ENCODE measurements at places on chromosomes 16 and 17.

DNA sequence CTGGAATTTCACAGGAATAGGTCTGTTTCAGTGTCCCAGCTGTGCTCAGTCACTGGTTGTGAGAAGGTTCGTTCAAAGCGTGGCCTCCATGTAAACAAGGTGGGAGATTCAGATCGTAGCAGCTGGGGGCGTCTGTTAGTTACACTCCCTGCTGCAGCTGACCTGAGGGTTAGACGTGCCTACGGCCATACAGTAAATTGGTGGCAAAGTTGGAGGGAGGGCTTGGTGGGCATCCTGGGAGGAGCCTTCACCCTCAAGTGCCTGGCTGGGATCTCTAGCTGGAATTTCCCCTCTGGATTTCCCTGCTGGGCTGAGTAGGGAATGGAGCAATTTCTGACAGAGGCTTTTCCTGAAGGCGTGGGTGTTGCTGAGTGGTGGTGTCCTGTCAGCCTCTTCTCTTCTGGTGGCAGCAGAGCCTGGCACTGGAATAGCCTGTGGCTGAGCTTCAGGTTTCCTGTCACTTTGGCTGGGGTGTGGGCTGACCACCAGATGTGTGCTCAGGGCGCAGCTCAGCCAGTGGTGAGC is 6.4 kb downstream of the FCSK start:
- no peak for DNase-seq

GRCh38 chr16:85612191-85612800 is 826 bp upstream of the GSE1 start:
- DNase-seq = peak; percentile 67

DNA sequence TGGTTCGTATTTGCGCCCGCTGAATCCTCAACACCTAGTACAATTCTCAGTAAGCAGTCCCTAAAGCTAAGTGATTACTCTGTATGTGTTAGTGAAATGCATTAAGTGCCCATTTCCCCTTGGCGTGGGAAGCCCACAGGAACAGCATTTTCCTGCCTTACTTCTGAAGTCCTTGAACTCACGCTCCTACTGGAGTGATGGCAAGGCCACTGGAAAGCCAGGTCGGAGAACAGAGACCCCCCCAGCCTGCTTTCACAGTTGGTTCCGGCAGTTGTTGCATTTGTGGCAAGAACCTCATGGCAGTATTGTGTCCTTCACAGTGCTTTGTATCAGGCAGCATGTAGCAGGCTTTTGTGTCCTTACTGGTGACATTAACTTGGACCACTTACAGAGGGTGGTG is 340.7 kb downstream of the CDH13 start:
- DNase-seq = no peak

GRCh38 chr17:40491486-40491885 is 9.9 kb downstream of the TNS4 start:
- DNase-seq = no peak

DNA sequence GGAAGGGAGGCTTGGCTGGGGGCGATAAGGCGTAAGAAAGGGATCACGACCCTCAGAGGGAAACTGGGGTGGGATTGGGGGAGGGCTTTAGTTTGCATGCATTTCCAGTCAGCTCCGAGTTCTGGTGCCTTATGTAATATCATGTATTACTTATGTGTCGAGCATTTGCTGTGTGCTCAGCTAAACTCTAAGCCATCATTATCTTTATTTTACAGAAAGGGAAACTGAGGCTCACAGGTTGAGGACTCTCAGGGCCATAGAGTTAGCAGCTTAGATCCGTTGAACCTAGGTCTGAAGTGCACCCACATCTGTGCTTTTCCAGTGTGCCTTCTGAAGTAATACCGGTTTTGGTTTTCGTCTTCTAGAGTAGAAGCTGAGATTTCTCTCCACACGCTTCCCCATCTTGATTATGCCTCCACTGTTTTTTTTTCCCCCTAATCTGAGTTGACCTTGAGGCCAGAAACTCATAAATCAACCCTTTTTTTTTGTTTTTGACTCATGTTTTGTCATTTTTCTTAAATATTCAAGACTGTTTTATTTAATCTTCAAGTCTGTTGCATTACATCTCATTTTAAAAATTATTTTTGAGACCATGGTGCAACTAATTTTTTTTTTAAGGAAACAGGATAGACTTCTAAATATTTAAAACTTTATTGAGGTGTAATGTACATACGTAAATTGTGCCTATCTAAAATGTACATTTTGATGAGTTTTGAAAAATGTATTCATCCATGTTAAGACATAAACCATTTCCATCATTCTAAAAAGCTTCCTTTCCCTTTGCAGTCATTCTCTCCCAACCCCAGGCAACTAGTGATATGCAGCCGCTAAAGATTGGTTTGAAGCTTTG is 741 bp downstream of the CYB5B start:
- DNase-seq = no peak

- no peak for DNase-seq
These were observed 176.0 kb downstream of the TMEM132E start for GRCh38 chr17:34755371-34755770.

- no peak for DNase-seq
These were observed 76.3 kb downstream of the USP31 start for GRCh38 chr16:23072769-23073549.

GRCh38 chr17:28532050-28532960 is 20.1 kb downstream of the UNC119 start:
- DNase-seq = no peak

DNA sequence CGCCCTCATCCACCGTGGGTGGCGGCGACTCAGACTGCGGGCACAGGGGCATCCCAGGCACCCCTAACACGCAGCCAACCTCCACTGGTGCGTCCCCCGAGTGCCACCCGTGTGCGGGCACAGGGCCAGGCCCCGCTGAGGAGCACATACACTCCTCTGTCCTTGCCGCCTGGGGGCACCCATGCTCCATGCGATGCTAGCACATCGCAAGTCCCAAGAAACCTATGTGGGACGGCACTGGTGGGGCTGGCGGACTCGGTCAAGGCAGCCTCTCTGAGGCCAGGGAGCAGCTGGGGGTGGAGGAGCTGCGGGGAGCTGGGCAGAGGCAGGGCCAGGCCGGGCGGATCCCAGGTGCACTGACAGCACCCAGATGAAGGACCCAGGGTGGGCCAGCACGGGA is 4.0 kb downstream of the ZNF598 start:
- DNase-seq = no peak

DNA sequence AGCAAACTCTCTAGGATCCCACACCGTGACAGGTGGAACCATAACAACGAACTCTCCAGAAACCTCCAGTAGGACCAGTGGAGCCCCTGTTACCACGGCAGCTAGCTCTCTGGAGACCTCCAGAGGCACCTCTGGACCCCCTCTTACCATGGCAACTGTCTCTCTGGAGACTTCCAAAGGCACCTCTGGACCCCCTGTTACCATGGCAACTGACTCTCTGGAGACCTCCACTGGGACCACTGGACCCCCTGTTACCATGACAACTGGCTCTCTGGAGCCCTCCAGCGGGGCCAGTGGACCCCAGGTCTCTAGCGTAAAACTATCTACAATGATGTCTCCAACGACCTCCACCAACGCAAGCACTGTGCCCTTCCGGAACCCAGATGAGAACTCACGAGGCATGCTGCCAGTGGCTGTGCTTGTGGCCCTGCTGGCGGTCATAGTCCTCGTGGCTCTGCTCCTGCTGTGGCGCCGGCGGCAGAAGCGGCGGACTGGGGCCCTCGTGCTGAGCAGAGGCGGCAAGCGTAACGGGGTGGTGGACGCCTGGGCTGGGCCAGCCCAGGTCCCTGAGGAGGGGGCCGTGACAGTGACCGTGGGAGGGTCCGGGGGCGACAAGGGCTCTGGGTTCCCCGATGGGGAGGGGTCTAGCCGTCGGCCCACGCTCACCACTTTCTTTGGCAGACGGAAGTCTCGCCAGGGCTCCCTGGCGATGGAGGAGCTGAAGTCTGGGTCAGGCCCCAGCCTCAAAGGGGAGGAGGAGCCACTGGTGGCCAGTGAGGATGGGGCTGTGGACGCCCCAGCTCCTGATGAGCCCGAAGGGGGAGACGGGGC is 1.3 kb downstream of the SPN start:
- peak; percentile 69 for DNase-seq

DNA sequence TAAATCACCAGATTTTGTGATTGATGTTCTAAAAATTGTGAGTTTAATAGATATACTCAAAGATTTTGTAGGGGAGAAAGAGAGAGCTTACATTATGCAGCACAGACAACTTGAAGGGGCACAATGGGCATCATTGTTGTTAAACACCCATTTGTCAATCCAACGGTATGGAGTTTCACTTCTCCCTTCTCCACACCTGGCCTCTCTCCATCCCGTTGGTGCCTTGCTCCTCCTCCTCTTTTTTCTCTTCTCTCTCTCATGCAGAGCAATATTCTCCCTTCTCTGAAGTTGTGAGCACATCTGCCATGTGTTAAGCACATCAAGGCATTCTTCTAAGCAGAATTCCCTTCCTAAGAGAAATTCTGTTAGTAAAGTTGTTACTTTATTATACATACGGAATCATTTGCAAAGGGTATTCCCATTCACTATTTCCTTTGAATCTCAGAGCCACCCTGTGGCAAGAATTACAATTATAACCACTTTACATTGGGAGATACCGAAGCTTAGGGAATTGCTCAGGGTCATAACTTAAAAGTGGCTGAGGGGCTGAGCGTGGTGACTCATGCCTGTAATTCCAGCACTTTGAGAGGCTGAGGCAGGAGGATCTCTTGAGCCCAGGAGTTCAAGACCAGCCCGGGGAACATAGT is 40.5 kb upstream of the SKAP1 start:
- no peak for DNase-seq

- peak; percentile 83 for DNase-seq
These were observed 37.6 kb downstream of the CTU2 start for GRCh38 chr16:88743693-88744576.

DNA sequence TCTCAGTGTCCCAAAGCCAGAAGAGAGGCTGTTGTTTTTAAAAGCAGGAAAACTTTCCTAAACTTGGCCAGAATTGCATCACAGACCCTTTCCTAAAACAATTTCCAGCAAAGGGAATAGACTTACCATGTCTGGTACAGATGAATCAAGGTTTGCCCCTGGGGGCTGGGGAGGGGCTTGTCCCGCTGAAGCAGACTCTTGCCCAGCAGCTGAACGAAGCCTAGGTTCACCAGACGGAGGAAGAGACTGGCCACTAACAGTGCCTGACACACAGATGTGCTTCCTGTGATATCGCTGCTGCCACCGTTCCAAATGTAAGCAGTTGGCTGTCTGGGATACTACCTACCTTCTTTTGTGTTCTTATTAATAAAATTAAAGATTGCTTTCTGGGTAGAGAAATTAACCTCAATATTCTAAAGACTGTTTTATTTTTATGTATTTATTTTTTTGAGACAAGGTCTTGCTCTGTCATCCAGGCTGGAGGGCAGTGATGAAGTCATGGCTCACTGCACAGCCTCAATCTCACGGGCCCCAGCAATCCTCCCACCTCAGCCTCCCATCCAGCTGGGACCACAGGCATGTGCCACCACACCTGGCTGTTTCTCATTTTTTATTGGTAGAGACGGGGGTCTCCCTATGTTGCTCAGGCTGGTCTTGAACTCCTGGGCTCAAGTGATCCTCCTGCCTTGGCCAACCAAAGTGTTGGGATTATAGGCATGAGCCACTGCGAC is 13.5 kb downstream of the PRCD start:
- DNase-seq = no peak

GRCh38 chr17:36939802-36940312 is 2.6 kb downstream of the LHX1 start:
- DNase-seq = no peak

DNA sequence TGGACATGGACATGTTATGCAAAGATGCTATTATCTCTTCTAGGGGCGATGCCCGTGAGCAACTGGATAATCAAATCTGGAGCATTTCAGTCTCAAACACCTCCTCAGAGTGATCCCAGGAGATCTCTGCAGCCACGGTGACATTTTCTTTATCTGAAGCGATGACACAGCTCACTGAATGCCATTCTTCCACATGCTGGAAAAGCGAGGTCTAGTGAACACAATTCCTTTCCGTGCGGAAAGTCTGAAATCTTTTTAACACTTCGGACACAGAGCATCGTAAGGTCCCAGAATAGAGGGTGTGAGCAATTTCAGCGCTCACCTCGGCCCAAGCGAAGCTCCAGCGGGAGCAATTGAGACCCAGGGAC is 531 bp upstream of the HASPIN start:
- no peak for DNase-seq

- no peak for DNase-seq
These were observed 15.6 kb downstream of the MRPS23 start for GRCh38 chr17:57834146-57834741.

- DNase-seq = no peak
These were observed 7.7 kb downstream of the PRKAR1A start for GRCh38 chr17:68519911-68520310.

DNA sequence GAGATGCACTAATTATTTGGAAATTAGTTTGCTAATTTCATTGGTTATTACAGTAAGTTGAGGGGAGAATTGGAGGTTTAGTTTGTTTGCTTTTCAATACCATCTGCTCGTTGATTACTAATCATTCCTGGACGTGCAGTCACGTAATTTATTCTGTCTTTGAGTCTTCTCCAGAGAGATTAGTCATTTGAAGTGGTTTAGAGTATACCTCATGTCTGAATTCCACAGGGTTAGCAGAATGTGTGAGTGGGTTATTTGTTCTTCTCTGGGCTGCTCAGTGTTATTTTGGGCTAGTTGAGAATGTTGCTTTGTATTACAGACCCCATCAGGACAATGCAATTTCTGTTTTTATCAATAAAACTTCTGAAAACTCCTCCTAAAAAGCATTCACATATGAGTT is 265.0 kb downstream of the RBFOX1 start:
- DNase-seq = no peak

DNA sequence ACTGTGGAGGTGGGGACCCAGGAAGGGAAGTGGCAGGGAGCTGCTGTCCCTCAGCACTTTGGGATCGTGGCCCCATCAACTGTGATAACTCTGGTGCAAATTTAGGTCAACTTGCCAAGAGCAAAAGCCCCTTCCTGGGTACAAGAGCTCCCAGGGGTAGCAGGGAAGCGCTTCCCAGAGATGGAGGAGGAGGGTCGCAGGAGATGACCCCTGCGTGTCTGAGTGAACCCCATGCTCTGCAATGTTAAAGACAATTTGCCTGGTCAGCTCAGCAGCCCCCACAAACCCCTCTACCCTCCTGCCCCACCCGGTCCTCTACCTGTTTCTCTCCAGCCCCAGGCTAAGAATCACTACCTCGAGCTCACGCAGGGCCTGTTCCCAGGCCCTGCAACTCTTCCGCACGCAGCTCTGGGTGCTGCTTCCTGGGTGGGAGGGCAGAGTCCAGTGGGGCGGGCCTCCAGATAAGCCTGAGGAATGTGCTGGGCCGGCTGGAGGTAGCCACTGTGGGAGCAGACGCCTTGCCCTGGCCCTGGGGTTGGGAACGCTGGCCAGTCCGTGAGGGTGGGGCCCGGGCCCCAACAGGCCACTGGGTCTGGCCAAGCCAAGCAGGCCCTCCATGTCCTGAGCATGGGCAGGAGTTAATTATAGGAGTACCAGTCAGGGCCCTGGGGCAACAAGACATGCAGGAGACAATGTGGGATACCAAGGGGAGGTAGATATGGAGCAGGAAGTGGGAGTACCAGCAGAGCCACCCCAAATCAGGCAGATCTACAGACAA is 6.1 kb downstream of the DOK4 start:
- DNase-seq = no peak

Measured in activated T-cell treated with anti-CD3 and anti-CD28 coated beads, Interleukin-2, amount 50 U/mL, for 24 hours (primary cell).